HT1080 (cell line): ENCODE measurements at places on chromosomes 11 and 22. TPM values are rescaled to one million over a fixed set of nuclear protein-coding genes. Genes with fewer than 3 reads are reported as not detected.

GRCh38 chr11:12748561-12748960 lies 74.3 kb downstream of the TEAD1 start:
- no peak for DNase-seq

DNA sequence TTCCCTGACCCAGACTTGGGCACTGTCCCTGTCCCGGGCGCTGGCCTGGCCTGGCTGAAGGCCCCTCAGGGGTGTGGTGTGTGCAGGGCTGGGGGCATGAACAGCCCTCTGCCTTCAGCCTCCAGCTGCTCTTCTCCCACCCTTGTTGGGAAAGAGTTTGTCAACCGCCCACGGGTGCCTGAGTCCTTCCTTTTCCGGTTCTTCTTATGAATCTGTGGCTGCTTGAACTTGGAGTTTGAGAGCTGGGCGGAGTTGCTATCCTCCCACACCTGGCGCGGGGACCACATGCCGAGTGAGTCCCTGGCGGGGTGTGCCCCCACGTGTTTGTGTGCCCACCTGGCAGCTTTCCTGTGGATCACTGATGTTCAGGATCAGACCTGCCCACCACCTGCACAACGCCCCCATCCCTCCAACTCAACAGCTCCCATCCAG lies 13.4 kb downstream of the NFAM1 start:
- no peak for DNase-seq

SEC14L6 gene
- not detected in 2 replicates for total RNA-seq

C1QTNF5 gene
- 0.96 and 1.8 TPM in 2 replicates for total RNA-seq

DNA sequence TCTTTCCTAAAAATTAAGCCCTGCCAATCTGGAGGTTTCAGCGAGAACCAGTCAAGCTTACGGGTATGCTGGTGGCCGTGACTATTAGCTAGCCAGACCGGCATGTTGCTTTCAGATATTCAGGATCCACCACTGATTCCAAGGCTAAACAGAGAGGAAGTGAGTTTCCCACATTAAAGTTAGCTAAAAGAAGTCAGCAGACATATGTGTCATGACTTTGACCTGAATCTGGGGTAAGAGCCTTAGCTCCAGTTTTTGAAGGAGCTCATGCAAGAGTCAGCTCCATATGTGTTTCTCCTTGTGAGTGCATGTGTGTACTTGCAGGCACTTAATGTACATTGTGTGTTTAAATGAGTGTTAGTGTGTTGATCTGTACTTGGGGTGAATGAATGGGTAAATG lies 1.4 kb downstream of the ZFPL1 start:
- DNase-seq = no peak

- no peak for DNase-seq
These were observed at the start of gene NCF4 for GRCh38 chr22:36860821-36861659. Gene NCF4 (plus strand): TSS chr22:36861006. CDS start chr22:36861172, 166 bp downstream.

DEFB131B gene
- total RNA-seq = not detected in 2 replicates

DNA sequence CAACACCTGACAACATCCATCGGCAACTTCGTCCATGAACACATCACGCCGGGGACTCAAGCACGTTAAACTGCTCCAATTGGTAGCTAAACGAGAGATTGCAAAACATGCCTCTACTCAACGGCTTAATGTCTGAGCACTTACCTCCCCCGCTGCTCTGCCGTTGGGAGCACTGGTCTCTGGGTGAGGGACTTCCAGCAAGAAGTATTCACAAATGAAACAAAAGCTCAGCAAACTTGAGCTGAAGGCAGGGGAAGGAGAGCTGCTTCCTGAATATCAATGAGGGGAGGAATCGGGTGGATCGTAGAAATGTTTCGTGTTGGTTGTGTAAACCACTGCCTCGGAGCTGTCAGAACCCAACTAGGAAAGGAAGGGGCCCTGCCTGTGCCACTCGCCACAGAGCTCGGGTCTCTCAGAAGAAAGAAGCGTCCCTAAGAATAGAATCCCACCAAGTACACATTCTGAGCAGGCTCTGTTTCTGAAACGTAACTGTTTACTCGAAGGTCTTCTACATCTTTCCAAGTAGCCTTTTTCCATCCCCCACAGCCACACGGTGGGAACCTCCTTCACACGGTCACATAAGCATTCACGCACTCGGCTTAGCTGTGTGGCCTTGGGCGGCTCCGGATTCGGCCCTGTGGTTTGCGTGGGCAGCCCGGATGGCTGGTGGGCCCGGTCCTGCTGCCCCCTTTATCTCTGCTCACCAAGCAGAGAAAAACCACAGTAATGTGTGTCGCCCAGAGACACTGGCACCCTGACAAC lies at the start of gene MLC1:
TSS of gene MLC1 (minus strand) at position 216 of the 762 bp plus-strand sequence. CDS start 524 bp downstream, outside the sequence.
- no peak for DNase-seq

- DNase-seq = no peak
These were observed 3.7 kb downstream of the OMP start for GRCh38 chr11:77106321-77106720.

SMC1B gene
- total RNA-seq = not detected in 2 replicates

- peak; percentile 45 for DNase-seq
These were observed 13.6 kb upstream of the LGR4 start for GRCh38 chr11:27485930-27486773.

DNA sequence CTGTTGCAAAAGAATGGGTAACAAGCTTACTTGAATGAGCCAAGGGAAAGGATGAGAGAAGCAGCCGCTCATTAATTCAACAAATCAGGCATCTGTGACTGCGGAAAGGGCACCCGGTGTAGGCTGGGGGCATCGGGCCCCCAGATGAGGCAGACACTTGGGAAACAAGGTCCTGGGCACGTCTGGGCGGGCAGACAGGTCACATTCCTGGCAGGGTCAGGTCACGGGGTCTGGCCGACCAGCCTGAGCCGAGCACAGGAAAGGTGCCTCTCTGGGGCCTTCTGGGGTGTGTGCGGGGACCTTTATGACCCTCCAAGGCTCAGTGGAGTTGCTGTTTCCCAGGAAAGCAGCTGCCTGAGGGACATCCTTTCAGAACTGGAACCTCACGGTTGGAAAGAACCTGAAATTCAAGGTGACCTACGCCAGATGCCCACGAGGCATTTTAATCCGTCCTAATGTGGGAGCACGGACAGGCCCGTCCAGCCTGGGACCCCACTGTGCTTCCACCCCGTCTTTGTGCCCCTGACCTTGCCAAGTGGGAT lies 57.1 kb downstream of the ST14 start:
- no peak for DNase-seq

SAAL1 gene
- 50.1 and 51.5 TPM in 2 replicates for total RNA-seq

GRCh38 chr11:65419772-65420481 lies 2.7 kb upstream of the NEAT1 start:
- peak; percentile 95 for DNase-seq

NXPE1 gene
- not detected in 2 replicates for total RNA-seq
